Activated CD4-positive, alpha-beta T cell treated with anti-CD3 and anti-CD28 coated beads, Interleukin-2, amount 10 ng/mL, durations not matched to agents 24 days and 14 days (primary cell): ENCODE measurements at places on chromosomes 4 and X. TPM values are rescaled to one million over a fixed set of nuclear protein-coding genes. Genes with fewer than 3 reads are reported as not detected.

The TLR8 gene
- total RNA-seq: not detected in 2 replicates

The FGF5 gene
- not detected in 2 replicates for total RNA-seq

The AR gene
- total RNA-seq: 0.05 TPM in 1 of 2 replicates, not detected in the other

The KDR gene
- total RNA-seq: not detected in 2 replicates

- H3K4me1 ChIP-seq: no peaks in the 10 kb centered on the region
- H3K27me3 ChIP-seq: peaks cover 2% of the 10 kb centered on the region
- H3K4me3 ChIP-seq: no peak overlapping the region
- DNase-seq: no peak
Measured at GRCh38 chrX:24133312-24133711, 16.2 kb upstream of the ZFX start.

GRCh38 chr4:30718641-30719453 is 1.3 kb upstream of the PCDH7 start:
- H3K4me3 ChIP-seq: peak overlapping the region; percentile 43
- peak overlapping the region; percentile 65 for H3K27ac ChIP-seq
- DNase-seq: no peak
- peaks cover 56% of the 10 kb centered on the region for H3K27me3 ChIP-seq
- peaks cover 15% of the 10 kb centered on the region for H3K4me1 ChIP-seq
